ENCODE measurements at places on chromosomes 2 and 18. TPM values are rescaled to one million over a fixed set of nuclear protein-coding genes. Genes with fewer than 3 reads are reported as not detected.

Gene DNAJC5G
- not detected for total RNA-seq

GRCh38 chr18:9359796-9360195 is 25.2 kb downstream of the TWSG1 start:
- H3K27me3 ChIP-seq = no peaks in the 10 kb centered on the region
- H3K27ac ChIP-seq = no peak overlapping the region
- no peak overlapping the region for H3K4me3 ChIP-seq
- H3K4me1 ChIP-seq = no peaks in the 10 kb centered on the region

GRCh38 chr18:23719634-23720201 is 30.5 kb downstream of the LAMA3 start:
- peaks cover 33% of the 10 kb centered on the region for H3K4me1 ChIP-seq
- H3K4me3 ChIP-seq = no peak overlapping the region
- peak; percentile 56 for DNase-seq
- peak overlapping the region; percentile 57 for H3K27ac ChIP-seq
- H3K27me3 ChIP-seq = no peaks in the 10 kb centered on the region

DNA sequence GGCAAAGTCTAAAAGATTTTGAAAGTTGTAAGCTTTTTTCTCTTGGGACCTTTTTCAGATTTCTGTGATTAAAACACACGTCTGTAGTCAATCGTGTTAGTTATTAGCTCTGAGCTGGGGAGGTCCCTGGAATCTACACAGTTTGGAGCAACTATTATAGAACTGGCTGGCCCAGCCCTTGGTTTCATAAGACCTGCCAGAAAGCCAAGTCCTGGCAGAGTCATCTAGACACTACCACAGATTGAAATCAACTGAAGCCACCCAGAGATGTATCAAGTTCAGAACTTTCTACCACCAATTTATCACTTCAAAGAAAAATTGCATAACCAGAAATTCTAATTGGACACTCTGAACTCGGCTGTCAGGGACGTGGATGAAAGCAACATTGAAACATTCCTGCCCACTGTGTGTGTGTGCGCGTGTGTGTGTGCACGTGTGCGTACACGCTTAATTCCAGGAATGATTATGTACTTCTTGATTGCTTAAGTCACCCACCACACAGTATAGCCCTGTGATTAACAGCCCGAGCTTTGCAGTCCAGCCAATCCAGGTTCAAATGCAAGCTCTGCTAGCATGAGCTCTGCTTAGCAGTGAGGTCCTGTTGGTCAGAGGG is 126.3 kb downstream of the TPGS2 start:
- DNase-seq = no peak
- no peaks in the 10 kb centered on the region for H3K4me1 ChIP-seq
- H3K27ac ChIP-seq = no peak overlapping the region
- H3K27me3 ChIP-seq = no peaks in the 10 kb centered on the region
- H3K4me3 ChIP-seq = no peak overlapping the region
